ENCODE measurements at places on chromosomes 6 and 20. TPM values are rescaled to one million over a fixed set of nuclear protein-coding genes. Genes with fewer than 3 reads are reported as not detected.

TREML1 gene
- total RNA-seq = not detected

CCDC170 gene
- total RNA-seq = 0.31 TPM

APOM gene
- total RNA-seq = 1.8 TPM

COL21A1 gene
- total RNA-seq = 48.1 TPM

MOCS1 gene
- total RNA-seq = 29.7 TPM

- no peak for DNase-seq
Observed at GRCh38 chr20:18256440-18257090, 31.8 kb upstream of the ZNF133 start.

DNA sequence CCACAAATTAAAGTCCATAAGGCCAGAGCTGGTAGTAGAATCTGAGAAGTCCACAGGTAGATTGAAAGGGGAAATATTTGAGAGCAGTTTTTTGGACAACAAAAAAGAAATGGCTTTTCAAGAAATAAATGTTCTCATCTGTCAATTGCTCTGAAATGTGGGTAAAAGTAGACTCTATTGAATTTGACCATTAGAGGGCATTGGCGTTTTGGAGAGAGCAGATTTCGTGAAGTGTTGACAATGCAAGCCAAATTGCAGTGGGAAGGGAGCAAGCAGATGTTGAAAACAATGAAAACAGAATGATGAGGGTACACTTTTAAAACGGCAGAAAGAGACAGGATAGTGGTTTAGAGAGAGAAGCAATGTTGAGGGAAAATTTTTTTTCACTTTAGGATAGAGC lies 149.1 kb upstream of the FAM83B start:
- DNase-seq = no peak

- no peak for DNase-seq
Observed at GRCh38 chr6:28407401-28407800, 7.9 kb upstream of the ZSCAN12 start.

DNA sequence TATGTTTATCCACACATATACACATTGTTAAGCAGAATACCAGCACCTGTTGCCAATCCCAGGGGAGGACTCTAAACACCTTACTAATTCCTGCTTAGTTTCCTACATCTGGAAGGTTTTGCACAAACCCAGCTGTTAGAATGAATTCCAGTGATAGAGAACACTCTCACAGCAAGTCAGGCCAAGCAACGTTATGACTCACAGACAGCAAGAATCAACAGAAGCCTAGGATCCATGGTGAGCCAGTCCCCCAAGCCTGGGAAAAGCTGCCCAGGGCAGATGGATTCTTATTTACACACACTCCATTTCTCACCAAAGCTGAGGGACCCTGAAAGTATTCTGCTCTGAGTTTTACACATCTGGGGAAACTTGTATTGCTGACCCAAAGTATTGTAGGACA lies 291.7 kb downstream of the SLC35F1 start:
- DNase-seq = no peak

- DNase-seq = peak; percentile 93
Observed at GRCh38 chr20:17568972-17569521, 828 bp upstream of the DSTN start.

HSPA12B gene
- total RNA-seq = 13.3 TPM

DNA sequence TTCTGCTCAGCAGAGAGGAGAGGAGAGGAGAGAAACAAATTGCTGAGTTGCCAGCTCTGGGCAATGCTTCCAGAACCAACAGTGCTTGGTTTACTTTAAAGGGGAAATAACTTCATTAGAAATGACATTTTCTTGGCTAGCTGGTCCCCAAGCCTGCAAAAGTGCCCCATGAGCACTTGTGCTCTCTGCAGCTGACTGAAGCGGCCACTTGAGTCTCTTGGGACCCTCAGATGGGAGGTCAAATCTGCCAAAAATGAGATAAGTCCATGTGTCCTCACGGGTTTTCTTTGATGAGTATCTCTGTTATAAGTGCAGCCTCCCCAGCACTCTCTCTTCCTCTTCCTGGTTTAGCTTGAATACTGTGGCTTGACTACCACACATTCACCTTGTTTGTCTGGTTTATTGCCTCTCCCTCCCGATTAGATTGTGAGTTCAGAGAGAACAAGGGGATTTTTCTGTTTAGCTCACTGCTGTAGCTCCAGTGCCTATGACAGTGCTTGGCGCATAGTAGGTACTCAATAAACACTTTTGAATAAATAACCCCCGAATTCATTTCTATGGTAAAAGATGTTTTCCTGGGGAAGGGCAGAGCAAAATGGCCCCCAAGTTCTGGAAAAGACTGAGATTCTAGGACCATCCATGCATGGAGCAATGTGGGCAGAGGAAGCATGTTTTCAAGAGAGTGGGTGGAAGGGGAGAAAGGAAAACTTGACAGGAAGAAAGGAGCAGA lies 7.0 kb upstream of the RIN2 start:
- no peak for DNase-seq

GRCh38 chr6:41655646-41656001 lies 17.4 kb downstream of the MDFI start:
- DNase-seq = no peak

GRCh38 chr20:6583134-6583738 lies 184.2 kb upstream of the BMP2 start:
- DNase-seq = peak; percentile 33
